ENCODE measurements at places on chromosomes 5 and 9.

DNA sequence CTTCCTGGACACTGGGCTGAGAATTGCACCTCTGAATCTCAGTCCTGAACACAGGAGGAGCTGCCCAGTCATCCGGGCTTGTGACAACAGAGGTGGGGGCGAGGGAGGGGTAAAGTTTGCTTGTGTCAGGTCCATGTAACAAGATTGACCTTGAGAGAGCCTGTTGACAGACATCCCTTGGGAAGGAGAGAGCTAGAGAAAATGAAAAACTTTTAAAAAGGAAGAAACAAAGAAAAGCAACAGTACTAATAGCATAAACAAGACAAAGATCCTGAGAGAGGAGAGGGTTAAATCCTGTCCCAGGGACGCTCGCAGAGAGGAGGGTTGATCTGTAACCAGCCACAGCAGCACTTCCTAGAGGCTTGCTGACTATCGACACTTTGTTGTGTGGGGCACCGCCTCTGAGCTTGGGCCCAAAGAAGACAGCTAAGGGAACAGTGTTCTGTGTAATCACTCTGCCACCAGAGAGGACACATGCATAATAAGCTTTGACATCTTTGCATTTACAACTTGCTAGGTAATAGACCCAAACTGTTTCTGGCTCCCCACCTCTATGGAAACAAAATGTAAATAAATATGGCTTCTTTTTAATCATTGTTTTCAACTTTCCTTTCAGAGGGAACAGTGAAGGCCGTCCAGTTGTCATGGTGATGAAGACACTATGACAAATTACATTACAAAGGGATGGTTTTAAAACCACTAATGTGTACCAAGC, 363.7 kb downstream of the CSNK1G3 start:
- no peak for DNase-seq

- DNase-seq: no peak
These were observed 680.4 kb downstream of the TLR4 start for GRCh38 chr9:118384531-118385100.

GRCh38 chr9:13957089-13957488, 356.9 kb downstream of the NFIB start:
- no peak for DNase-seq

DNA sequence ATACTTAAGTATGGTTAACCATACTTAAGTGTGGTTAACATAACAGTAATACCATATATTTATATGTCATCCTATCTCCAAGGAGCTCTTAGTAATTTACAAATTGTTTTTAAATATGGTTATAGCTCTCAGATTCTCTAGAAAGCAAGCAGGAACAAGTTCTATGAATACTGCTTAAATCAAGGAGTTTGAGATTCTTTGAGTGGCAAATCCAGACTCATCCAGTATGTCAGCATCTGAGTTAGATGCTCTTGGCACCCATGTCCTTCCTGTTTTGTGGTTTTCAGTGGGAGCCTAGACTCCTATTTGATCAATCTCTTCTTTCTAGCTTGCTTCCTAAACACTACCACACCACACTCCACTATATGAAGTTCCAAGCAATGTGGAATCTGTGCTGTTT, 114.7 kb upstream of the GDNF start:
- no peak for DNase-seq

- no peak for DNase-seq
These were observed 96.7 kb upstream of the CHD1 start for GRCh38 chr5:99025298-99026045.
